Kidney epithelial cell (primary cell): ENCODE measurements at places on chromosomes 13 and 19.

- DNase-seq: no peak
These were observed 905.0 kb downstream of the GPC5 start for GRCh38 chr13:92303428-92303827.

- DNase-seq: no peak
These were observed at the start of gene RGCC for GRCh38 chr13:41456768-41457588. Gene RGCC, plus strand, starts transcription at chr13:41457550. Its CDS starts 158 bp downstream, at chr13:41457708.

DNA sequence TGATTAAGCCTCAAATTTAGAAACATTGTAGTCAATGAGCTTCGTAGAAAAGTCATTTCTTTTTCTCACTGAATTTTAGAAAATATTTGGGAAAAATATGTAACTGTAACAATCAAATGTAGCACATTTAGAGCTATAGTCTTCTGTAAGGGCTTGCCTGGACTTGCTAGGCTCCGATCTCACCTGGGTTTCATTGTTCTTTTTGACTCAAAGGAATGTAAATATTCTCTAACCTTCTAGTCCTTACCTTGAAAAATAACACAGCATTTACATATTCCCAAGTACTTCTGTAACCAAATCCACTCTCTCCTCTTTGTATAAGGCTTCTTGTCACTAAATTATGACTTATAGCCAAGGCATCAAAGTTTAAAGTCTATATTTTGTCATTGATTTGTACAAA lies 2.9 kb upstream of the UFM1 start:
- DNase-seq: no peak

GRCh38 chr19:5343848-5344247 lies 3.2 kb upstream of the PTPRS start:
- no peak for DNase-seq

DNA sequence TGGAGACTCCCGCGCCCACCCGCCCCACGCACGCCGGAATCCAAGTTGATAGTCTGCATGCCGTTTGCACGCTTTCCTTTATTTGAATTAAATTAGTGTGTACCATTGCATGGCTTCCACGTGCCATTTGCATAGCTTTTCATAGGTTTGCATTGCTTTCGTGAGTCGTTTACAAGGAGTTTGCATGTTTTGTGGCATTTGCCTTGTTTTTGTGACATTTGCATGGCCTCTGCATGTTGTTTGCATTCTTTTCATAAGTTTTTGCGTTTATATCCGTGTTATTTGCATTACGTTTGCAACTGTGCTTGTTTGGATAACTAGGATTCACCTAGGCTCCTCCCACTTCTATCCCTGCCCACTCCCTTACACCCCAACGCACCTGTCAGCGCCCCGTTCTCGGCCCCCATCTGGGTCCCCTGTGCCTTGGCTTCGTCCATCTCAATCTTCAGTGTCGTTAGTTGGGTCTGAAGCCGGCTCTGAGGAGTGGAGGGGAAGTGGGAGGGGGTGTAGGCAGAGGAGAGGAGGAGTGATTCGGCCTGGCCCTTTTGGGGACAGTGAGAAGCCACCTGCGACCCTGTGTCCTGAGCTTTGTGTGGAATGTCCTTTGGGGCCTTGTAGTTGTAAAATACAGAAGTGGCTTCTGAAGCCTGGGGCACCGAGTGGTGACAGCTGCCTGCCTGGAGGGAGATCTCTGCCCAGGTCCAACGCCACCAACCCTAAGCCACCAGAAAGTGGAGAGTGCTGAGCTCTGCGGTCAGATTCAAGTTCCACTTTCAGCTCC lies 2.4 kb downstream of the CCDC194 start:
- no peak for DNase-seq
